ENCODE measurements at places on chromosomes 3 and 15.

GRCh38 chr15:74716651-74717050 is 8.7 kb downstream of the CYP1A1 start:
- no peak for DNase-seq

DNA sequence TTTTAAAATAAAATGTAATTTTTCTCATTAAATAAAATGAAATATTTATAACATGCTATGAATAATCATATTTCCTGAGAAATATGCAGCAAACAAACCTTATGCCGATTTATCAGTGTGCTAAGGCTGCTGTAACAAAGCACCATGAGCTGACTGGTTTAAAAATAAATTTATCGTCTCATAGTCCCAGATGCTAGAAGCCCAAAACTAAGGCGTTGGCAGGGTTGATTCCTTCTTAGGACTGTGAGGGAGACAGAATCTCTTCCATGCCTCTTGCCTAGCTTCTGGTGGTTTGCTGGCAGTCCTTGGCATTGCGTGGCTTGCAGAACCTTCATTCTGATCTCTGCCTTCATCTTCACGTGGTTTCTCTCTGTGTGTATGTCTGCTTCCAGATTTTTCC is 740.3 kb downstream of the OTOL1 start:
- no peak for DNase-seq

- DNase-seq, result peak; percentile 58
Measured at GRCh38 chr3:101262393-101263240, 57.8 kb downstream of the IMPG2 start.

GRCh38 chr3:9416139-9416780 is 18.8 kb downstream of the SETD5 start:
- no peak for DNase-seq

All from NCI-H1092 treated with DMSO at 0.1 percent for 48 hours (cell line).